ENCODE measurements at places on chromosomes 5 and 9. TPM values are rescaled to one million over a fixed set of nuclear protein-coding genes. Genes with fewer than 3 reads are reported as not detected.

Gene CARD9
- 0.95 TPM for total RNA-seq

Gene AIF1L
- total RNA-seq = 1.1 TPM

Gene WASHC1
- 12.4 TPM for total RNA-seq

Gene RRAGA
- 140 TPM for total RNA-seq

Measured in A549 treated with RU486 at 1 μM for 4 hours (cell line).